ENCODE measurements at places on chromosomes 12 and 14.

GRCh38 chr12:11092128-11092527 is at the start of gene TAS2R43:
Gene TAS2R43, minus strand, starts transcription at chr12:11092313. Its CDS starts 84 bp downstream, at chr12:11092229.
- no peak for DNase-seq

DNA sequence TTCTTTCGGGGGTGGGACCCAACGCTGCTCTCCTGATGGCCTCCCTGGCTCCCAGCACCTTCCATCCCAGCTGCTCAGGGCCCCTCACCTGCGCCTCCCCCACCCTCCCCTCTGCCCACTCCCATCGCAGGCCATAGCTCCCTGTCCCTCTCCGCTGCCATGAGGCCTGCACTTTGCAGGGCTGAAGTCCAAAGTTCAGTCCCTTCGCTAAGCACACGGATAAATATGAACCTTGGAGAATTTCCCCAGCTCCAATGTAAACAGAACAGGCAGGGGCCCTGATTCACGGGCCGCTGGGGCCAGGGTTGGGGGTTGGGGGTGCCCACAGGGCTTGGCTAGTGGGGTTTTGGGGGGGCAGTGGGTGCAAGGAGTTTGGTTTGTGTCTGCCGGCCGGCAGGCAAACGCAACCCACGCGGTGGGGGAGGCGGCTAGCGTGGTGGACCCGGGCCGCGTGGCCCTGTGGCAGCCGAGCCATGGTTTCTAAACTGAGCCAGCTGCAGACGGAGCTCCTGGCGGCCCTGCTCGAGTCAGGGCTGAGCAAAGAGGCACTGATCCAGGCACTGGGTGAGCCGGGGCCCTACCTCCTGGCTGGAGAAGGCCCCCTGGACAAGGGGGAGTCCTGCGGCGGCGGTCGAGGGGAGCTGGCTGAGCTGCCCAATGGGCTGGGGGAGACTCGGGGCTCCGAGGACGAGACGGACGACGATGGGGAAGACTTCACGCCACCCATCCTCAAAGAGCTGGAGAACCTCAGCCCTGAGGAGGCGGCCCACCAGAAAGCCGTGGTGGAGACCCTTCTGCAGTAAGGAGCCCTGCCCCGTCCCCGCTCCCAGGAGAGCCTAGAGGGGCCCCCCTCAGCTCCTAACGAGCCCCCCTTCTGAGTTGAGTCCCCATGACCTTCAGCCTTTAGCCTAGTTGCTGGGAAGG is at the start of gene HNF1A:
Gene HNF1A (plus strand): TSS at position 248 of the 924 bp plus-strand sequence. CDS start 226 bp downstream, at position 474.
- no peak for DNase-seq

GRCh38 chr12:7079826-7080125 is 12.5 kb downstream of the C1R start:
- DNase-seq: peak; percentile 24

GRCh38 chr12:50058743-50059312 is 1.4 kb downstream of the ASIC1 start:
- no peak for DNase-seq

GRCh38 chr12:68157380-68157779 is 2.2 kb downstream of the IFNG start:
- DNase-seq: no peak

DNA sequence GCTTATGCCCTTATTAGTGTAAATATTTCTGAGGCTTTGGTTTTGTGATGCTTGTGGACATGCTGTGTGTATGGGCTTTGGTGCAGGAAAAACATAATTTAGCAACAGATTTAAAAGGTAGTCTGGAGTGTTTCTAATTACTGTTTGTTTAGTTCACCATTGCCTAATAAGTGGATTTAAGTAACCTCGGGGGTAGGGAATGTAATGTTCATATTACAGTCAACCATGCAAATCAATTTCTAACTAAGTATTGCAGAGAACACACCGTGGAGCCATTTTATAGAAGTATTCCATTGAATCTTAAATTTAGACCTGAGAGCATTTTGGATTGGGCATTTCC is 53.5 kb downstream of the ANO6 start:
- DNase-seq: no peak

- DNase-seq: no peak
Observed at GRCh38 chr14:55133416-55133815, 4.4 kb downstream of the LGALS3 start.

GRCh38 chr12:32272465-32272864 is 126.9 kb upstream of the FGD4 start:
- no peak for DNase-seq

GRCh38 chr12:47221256-47222023 is 141.7 kb upstream of the AMIGO2 start:
- DNase-seq: no peak

DNA sequence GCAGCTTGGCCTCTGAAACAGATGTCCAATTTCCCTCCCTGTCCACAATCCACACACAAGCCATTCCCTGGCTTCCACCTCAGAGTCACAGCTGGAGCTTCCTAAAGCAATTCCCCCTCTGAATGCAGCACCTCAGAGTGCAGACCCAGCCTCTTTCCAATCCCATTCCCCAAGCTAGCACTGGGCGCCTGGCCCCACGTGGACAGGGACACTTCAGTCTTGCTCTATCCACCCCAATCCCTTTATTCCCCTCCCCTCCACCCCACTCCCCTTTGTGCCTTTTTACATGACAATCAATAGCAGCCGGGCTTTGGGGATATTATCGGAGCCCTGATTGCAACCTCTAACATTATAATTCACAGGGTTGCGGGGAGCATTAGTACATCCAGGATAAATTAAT is 292.6 kb downstream of the TTC8 start:
- DNase-seq: no peak

DNA sequence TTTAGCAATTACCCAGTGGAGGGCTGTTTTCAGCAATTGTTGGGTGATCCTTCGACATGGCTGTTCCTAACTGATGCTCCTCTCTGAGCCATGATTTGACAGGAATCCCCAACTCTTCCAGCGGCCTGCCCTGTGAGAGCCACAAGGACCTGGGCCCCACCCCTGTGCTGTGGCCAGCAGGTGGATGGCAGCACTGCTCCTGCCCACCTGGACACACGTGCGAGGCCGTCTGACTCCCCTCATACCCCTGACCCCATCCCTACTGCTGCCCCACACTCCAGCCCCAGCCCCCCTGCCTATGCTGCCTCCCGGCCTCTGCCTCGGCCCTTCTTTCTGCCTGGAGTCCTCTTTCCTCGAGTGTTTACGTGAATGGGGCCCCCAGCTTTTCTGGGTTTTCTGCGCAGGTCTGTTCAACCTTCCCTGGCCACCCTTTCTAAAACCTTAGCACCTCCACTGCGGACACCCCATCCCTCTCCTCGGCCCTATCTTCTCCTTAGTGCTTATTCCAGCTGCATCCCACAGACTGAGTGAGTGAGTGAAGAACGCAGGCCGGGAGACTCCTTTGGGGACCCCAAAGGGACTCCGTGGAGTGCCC is 111.4 kb downstream of the DICER1 start:
- DNase-seq: no peak

DNA sequence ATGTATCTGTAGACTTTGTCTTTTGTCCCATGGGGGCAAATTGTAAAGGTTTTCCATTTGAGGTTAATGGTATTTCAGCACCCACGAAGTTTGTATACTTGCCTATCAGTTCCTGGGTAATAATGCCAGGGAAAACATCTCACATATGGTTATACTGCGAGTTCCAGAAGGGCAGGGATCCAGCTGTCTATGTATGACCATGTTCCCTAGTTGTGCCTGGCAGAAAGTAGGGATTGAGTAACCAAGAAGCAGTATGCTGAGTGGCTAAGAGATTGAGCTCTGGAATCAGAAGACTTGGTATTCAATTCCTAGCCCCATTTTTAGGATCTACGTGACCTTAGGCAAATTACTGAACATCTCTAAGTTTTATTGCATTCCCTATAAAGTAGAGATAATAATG is 173.2 kb upstream of the PWP1 start:
- DNase-seq: no peak

Measured in urothelium cell line (cell line).